ENCODE measurements at places on chromosomes 11 and 22. TPM values are rescaled to one million over a fixed set of nuclear protein-coding genes. Genes with fewer than 3 reads are reported as not detected.

BTBD18 gene
- not detected for total RNA-seq

TM7SF2 gene
- total RNA-seq: 23.3 TPM

HMOX1 gene
- 217 TPM for total RNA-seq

ATG16L2 gene
- 12.2 TPM for total RNA-seq

LRRC74B gene
- not detected for total RNA-seq

PLEKHB1 gene
- total RNA-seq: 1.0 TPM

KIRREL3 gene
- total RNA-seq: 5.1 TPM

OR8G1 gene
- total RNA-seq: 0.17 TPM

MFRP gene
- total RNA-seq: under 0.01 TPM

BACE1 gene
- total RNA-seq: 34.6 TPM

XRCC6 gene
- total RNA-seq: 298 TPM

GGT5 gene
- 1.2 TPM for total RNA-seq

TUB gene
- total RNA-seq: 4.5 TPM

GVQW3 gene
- total RNA-seq: 1.8 TPM

NRXN2 gene
- total RNA-seq: 9.6 TPM

Data from smooth muscle cell of trachea (primary cell).